ENCODE measurements at places on chromosomes 5 and 9.

GRCh38 chr5:169094586-169095409, 206.1 kb downstream of the SLIT3 start:
- DNase-seq = no peak

- DNase-seq = no peak
Observed at GRCh38 chr9:90001747-90002146, 396.9 kb downstream of the GADD45G start.

- DNase-seq = no peak
Observed at GRCh38 chr5:97006454-97007060, 70.7 kb downstream of the LNPEP start.

DNA sequence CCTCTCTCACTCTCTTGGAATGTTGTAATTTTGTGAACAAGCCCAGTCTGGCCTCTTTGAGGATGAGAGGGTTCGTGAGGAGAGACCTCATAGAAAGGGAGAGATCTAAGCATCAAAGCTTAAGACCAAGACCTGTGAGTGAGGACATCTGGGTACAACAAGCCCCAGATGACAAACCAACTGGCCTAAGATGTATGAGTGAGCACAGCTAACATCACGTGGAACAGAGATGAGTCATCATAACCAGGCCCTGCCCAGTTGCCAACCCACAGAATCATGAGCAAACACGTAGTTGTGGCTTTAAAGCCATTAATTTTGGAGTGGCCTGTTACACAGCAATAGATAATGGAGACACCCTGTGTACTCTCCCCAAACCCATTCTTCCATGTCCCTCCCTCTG, 439.1 kb upstream of the KIF2A start:
- DNase-seq = no peak

- DNase-seq = no peak
Observed at GRCh38 chr5:97888439-97888838, 705.4 kb upstream of the RIOK2 start.

DNA sequence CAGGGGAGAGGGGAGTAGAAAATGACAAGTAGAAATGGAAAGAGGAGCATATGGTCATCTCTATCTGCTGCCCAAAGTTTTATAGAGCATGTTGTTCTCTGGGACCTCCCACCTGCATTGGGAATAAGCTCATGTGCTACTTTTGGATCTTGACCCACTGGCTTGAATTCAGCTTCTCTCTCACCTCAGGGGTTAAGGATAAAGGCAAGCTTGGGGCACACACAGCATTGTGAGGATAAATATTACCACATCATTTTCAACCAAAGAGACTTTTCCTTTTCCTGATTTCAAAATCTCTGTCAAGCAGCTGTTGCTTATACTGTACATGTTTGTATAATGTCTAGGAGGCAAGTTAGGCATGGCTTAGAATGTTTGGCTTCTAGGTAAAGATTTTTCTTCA, 16.6 kb downstream of the ATP10B start:
- no peak for DNase-seq

DNA sequence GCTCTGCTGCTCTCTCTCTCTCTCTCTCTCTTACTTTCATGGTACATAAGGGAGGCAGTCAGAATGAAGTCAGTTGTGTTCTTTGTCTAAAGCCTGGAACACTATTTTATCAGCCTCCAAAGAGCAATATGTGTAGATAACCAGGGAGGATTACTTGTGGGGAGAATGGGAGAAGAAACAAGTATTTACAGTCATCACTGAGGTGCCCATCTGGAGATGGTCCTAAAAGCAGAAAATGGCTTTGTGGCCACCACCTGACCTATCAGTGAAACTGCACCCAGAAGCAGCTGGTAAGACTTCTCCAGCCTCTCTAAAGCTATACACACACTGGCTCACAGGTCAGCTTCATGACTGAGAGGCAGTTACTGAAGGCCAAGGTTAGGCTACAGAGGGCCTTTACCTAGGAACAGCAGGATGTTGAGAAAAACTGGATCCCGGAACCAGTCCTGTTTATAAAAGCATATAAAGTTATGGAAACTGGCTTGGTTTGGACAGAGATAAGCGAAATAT, 75.1 kb downstream of the MRPS27 start:
- no peak for DNase-seq

DNA sequence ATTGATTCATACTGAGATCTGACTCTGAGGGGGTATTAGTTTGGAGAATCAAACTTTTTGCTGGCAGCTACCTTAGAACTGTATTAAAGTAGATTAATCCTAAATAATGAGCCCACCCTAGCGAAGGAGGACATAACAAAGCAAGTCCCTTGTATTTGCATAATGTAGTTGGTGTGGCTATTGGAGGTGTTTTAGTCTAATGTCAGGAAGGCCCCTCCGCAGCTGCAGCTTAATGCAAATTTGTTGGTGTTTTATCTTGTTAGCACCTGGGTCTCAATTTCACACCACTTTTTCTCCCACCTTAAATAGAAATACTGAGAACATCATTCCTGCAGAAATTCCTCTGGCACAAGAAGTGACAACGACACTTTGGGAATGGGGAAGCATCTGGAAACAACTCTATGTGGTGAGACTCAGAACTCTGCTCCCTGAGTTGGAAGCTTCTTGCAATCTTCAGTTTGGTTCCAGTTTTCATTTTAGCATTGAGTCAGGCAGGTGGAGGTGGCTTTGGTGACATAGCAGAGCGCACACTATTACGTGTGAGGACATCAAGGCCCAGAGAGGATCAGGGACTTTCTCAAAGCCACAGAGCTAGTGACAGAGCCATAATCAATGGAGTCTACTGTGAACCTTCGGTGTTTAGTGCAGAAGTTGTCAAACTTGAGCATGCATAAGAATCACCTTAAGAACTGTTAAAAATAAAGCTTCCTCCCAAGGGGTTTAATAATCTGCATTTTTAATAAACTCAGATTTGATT, 33.9 kb downstream of the DOCK2 start:
- no peak for DNase-seq

- no peak for DNase-seq
Observed at GRCh38 chr5:180097163-180097894, 25.8 kb upstream of the RNF130 start.

DNA sequence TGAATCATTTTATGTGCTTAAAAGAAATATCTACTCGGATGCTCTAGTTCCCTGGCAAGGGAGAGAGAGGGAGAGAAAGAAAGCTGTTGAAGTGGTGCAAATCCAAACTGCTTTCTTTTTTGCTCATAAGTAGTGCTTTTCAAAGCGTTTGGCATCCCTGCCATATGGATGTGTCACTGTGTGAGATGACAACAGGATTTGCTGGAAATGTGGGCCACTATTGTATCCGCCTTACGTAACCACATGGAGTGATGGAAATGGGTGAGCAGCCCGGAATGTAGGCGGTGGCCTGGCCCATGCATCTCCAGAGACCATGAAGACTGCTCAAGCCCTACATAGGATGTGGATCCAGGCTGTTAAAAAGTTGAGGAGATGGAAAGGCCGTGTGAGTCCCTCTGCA, 30.8 kb downstream of the TJP2 start:
- DNase-seq = no peak

DNA sequence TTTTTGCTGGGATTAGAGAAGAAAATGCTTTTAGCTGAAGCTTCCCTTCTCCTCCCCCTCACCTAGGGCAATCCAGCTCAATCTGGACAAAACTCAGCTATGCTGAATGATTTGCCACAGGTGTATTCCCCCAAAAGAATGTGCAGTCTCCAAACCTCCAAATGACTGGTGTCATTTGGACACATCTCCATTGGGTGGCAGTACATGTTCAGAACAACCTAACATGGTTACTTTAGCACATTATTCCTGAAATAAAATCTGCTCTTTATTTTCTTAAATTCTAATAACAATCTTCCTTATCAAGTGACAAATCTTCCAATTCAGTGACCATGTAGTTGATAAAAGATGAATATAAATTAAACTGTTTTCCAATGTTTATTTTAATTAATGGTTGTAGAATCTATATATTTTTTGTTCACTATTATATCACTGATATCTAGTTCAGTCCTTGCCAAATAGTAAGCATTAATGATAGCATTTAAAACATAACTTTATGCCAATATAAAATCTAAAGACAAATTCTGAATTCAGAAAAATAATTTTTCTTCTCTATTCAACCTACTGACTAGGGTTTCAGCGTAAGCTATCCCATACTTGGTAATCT, 61.3 kb upstream of the MOCS2 start:
- peak; percentile 9 for DNase-seq

DNA sequence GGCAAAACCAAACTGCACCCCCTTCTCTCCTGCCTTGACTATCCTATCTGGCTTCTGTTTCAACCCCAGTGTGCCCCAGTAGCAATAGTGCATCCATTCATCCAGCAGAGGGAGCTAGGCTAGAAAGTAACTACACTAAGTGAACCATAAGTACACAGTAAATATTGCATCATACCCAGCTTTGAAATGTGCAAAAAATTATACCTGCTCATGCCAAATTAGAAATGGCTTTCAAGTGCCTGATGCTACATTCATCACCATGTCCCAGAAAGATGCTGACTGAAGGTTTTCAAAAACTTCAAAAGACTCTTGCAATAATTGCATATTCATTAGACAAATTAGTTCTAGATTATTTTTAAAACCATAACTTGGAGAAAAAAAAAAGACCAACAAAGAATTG, 153.5 kb downstream of the PRELID2 start:
- DNase-seq = no peak

DNA sequence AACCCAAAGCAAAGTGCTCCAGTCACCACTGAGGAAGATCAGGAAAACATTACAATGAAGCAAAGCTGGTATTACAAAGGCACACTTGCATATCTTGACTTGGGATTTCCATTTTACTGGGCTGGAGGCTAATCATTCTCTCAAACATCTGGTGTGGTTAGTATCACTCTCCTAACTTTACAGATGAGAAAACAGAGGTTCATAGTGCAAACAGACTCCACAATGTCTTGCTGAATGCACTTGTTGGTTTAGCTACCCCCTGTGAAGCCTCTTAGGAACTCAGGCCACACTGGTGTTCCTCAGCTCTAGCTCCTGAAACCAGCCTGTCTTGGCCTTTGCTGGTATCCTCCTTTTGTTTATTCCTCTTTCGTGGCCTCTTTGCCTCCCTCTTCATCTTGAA, 29.5 kb upstream of the SMAD5 start:
- DNase-seq = no peak

- DNase-seq = peak; percentile 22
Observed at GRCh38 chr5:68533571-68534084, 318.1 kb downstream of the PIK3R1 start.

DNA sequence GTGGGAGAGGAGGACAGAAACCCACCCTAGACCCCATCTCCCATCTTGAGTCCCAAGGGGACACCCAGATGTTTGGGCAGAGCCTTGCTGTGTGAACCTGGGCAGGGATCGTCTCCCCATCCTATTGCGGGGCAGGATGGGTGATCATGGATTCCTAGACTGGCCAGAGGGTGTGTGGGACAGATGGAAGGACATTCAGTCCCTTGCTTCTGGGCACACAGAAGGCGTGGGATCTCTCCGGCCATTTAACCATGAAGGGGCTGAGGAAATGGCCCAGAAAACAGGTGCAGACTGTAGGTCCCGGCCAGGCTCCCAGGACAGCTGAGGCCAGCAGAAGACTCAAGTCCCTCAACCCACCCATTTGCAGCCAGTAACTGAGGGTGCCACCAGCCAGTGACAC, 29.9 kb downstream of the PTGES start:
- no peak for DNase-seq

GRCh38 chr5:78670701-78671269, 22.2 kb upstream of the LHFPL2 start:
- no peak for DNase-seq

DNA sequence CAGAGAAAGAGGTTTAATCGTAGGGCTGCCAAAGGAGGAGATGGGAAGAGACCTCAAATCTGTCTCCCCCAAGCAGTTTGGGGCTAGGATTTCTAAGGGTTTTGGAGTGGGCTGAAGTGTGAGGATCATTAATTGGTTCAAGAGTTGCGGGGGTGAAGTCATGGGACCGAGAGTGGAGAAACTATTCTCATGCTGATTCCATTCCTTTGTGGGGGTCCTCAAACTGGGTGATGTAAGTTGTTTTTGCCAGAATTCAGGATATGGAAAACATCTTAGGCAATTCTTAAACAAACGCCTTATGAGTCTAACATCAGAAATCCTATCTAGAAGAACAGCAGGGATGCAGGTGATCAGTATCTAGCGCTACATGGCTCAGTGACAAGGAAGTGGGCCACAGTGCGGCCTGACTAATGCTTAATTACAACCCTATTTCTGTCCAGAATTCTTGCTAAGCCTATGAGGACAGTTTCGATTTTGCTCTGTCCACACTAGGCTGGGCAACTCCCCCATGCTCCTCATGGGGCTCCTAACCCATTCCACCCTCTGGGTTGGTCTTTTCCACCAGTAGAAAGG, 27.7 kb upstream of the TRIO start:
- DNase-seq = no peak

- DNase-seq = peak; percentile 3
Observed at GRCh38 chr9:107243742-107244141, 39.3 kb upstream of the RAD23B start.

- no peak for DNase-seq
Observed at GRCh38 chr5:54707841-54708240, 190.3 kb downstream of the SNX18 start.

- DNase-seq = no peak
Observed at GRCh38 chr9:14066831-14067230, 247.1 kb downstream of the NFIB start.

- DNase-seq = no peak
Observed at GRCh38 chr5:107146901-107147300, 523.8 kb downstream of the EFNA5 start.

DNA sequence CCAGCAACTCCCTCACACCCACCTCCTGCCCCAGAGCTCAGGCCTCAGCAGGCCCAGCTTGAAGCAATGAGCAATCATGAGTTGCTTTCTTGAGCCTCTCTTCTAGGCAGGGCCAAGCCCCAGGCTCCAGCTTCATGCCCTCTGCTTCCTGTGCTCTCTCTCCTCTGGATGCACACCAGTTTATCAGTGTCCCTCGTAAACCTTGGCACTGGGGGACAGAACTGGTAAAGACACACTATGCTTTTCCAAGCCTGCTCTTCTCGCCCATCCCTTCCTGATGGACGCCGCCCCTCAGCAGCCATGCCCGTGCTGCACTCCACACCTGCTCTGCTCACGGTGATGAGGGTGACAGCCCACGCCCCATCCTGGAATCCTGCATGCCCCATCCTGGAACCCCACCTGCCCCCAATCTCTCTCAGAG, 49.4 kb upstream of the ORM1 start:
- no peak for DNase-seq

DNA sequence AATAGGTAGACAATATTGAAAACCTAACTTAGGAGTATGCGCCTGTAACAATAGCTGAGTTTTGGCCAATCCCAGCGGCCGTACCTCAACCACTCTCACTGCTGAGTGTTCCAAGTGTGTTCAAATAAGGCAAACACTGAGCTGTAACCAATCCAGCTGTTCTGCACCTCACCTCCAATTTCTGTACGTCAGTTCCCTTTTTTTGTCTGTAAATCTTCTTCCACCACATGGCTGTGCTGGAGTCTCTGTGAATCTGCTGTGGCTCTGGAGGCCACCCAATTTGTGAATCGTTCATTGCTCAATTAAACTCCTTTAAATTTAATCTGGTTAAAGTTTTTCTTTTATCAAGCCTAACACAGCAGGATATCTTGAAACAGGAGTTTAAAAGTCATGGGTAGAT, 116.3 kb downstream of the SLC28A3 start:
- DNase-seq = no peak

Data from NCI-H2171 (cell line).